ENCODE measurements at places on chromosomes 12 and 14.

DNA sequence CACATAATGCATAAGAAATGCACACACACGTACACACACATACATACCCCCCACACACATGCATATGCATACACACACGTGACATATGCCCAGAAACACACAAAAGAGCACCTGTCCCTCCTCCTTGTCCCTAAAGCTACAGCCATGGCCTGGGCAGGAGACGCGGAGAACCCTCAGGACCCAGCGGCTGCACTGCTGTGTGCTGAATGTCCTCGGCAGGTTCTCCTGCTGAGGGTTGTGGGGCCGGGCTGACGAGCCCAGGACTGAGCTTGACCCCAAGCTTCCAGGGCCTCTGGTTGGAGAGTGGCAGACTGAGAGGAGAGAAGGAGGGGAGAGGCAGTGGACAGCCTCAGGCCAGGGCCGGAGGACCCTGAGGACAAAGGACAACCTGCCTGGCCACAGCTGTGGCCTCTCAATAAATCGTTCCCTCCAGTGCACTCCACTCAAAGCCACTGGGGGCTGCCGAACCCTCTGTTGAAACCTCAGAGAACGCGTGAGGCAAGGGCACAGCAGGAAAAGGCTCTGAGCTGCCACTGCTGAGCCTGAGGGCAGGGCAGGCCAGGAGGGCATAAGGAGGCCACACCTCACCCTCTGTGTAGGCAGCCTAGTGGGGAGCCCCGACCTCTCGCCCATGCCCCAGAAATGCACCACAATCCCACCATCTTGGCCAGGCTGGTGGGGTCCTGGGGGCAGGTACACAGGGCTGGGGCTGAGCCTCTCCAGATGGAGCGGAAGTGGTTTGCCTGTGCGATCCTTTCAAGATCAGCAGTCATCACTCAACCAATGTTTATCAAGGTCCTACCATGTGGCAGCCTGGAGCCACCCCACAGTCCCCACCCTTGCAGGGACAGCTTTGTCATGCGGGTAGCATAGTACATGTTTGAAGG, 3.1 kb downstream of the CACNA2D4 start:
- no peak for DNase-seq

DNA sequence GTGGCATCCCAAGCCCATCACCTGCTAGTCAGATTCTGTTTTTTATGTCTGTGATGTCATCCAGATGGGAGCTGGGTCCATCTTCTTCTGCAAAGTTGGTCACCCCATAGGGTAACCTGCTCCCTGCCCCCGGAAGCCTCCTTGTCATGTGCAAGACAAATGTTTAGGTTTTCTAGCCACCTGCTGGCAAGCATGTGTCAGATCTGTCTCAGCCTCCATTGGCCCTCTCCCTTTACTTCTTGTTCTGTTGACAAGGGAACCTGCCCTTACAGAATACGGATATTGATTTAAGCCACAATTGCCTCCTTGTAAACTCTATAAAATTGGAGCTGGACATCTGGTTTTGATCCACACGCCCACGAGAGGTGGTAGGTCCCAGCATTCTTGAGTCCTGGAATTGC, 7.5 kb downstream of the NTF3 start:
- DNase-seq = no peak

GRCh38 chr12:64025174-64025958, 180.9 kb downstream of the SRGAP1 start:
- no peak for DNase-seq

- no peak for DNase-seq
These were observed 3.7 kb downstream of the PRICKLE1 start for GRCh38 chr12:42585841-42586216.

- no peak for DNase-seq
These were observed 1.3 kb downstream of the ESYT1 start for GRCh38 chr12:56129206-56129941.

GRCh38 chr14:55065411-55065810, 14.0 kb downstream of the MAPK1IP1L start:
- no peak for DNase-seq

- no peak for DNase-seq
These were observed 33.9 kb downstream of the STON2 start for GRCh38 chr14:81366214-81366613.

GRCh38 chr14:29930283-29930682, 2.6 kb upstream of the PRKD1 start:
- no peak for DNase-seq

- DNase-seq = no peak
These were observed 440.1 kb upstream of the FAR2 start for GRCh38 chr12:28708918-28709371.

- no peak for DNase-seq
These were observed 57.1 kb downstream of the CCDC60 start for GRCh38 chr12:119391673-119392072.

- no peak for DNase-seq
These were observed 991.4 kb downstream of the NRXN3 start for GRCh38 chr14:79161571-79161970.

DNA sequence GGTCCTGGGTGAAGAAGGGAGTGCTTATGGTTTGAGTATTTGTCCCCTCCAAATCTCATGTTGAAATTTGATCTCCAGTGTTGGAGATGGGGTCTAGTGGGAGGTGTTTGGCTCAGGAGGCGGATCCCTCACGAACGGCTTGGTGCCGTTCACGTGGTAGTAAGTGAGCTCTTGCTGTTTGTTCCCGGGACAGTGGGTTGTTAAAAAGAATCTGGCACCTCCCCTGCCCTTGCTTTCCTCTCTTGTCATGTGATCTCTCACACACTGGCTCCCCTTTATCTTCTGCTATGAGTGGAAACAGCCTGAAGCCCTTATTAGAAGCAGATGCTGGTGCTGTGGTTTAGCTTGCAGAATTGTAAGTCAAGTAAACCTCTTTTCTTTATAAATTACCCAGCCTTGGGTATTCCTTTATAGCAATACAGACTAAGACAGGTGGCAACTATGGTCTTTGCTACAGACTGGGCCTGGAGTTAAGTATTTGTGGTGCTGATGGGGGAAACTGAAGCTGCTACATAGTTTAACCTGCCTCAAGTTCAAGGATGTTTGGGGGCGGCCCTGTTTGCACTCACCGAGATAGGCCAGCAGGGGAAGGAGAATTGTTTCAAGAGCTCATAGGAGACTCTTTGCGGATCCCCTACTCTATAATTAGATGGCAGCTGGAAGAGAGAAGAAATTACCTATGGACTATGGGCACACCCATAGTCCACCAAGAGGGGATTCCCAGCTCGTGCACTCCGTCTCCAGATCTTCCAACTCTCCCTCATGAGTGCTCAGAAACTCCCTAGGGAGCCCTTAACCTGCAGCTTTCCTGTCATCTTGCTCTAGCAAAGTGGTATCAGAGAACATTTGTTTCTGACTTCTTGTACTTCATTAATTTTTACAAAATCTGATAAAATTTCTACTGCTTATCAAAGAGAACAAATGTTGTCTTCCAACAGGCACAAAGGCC, 164.6 kb downstream of the SLC15A5 start:
- DNase-seq = no peak

GRCh38 chr12:54606556-54606955, 18.1 kb upstream of the PPP1R1A start:
- no peak for DNase-seq

- no peak for DNase-seq
These were observed 111.5 kb downstream of the SRGAP1 start for GRCh38 chr12:63955831-63956666.

DNA sequence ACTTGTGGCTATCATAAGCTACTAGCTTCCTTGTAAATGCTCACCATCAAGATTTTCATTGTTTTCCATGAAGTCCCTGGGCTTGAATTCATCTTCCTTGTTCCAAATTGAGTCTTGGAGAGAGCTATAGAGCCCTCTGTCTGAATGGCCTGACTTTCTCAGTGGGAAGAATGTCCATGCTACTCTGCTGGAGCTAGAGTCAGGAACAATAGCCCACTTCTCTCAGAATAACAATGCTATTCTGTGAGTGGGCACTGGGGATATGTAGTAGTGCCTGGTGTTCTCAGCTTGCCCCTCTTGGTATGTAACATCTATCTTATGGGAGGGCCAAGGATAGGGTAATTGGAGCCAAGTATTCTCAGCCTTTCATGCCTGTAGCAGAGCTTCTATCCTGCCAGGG, 127.6 kb upstream of the TRHDE start:
- DNase-seq = no peak

GRCh38 chr12:1307796-1308195, 286.6 kb downstream of the FBXL14 start:
- DNase-seq = no peak

GRCh38 chr14:22314183-22314820, 274.7 kb downstream of the DAD1 start:
- DNase-seq = no peak

- DNase-seq = no peak
These were observed 960 bp upstream of the LRFN5 start for GRCh38 chr14:41605550-41606281.

- no peak for DNase-seq
These were observed at the start of gene SCN8A for GRCh38 chr12:51591016-51591901. TSS of gene SCN8A (plus strand) at chr12:51591233. CDS start at chr12:51662818, 71,585 bp downstream.

GRCh38 chr12:615620-616019, 47.6 kb downstream of the NINJ2 start:
- no peak for DNase-seq

- DNase-seq = no peak
These were observed 1.1 kb downstream of the INHBE start for GRCh38 chr12:57456145-57456700.

GRCh38 chr12:129966146-129966995, 62.5 kb upstream of the TMEM132D start:
- DNase-seq = no peak

DNA sequence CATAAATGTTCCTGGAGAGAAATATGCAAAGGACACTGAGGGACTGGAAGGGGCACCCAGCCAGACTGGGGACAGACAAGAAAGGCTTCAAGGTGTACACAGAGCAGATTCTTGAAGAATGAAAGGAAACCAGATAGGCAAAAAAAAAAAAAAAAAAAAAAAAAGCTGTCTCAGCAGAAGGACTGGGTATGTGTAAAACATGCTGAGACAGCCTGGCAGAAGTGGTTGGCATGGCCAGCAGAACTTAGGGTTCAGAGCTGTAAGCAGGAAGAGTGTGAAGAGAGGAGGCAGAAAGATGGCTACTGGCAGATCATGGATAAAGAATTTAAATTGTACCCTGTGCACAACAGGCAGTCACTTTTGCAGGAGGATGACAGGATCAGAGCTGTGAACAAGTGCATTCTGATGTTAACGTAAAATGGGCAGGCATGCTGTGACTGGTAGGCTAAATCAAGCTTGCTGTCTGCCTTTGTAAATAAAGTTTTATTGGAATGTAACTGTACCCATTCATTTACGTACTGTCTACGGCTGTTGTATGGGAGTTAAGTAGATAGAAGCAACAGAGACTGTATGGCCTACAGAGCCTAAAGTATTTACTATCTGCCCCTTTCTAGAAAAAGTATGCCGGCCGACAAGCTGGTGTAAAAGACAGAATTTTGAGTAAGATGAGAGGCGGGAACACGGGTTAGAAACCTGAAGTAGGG, 42.2 kb downstream of the UBR7 start:
- DNase-seq = no peak

DNA sequence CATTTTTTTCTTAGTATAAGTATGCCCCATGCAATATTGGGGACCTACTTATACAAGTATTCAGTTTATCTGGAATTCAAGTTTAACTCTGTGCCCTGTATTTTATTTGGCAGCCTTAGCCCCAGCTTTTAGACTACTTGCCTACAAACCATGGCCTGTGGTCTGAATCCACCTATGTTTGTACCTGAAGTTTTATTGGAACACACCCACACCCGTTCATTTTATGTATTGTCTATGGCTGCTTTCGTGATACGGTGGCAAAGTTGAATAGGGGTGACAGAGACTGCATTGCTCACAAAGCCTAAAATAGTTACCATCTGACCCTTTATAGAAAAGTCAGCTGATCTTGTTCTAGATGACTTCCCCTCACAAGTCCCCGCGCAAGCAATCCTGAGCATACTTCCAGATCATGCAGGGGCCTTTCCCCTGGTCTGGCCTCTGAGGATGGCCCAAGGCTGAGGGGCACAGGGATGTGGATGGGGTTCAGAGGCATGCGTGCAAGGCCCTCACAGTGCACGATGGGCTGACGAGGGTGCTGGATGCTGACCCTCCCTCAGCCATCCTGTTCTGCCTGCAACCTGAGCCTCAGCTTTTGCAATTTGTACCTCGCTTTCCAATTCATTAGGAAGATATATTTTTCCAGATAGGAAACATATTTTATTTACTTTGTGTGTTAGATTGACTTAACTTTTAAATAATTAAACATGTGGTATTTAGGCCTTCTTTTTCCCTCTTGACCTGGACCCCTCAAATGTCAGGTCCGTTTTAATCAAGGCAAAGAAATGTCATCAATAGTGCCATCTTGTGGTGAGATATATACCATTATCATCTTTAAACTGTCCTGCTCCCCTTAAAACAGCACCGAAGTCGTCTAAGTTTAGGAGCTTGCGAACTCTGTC, 527.3 kb upstream of the CCDC196 start:
- DNase-seq = no peak

DNA sequence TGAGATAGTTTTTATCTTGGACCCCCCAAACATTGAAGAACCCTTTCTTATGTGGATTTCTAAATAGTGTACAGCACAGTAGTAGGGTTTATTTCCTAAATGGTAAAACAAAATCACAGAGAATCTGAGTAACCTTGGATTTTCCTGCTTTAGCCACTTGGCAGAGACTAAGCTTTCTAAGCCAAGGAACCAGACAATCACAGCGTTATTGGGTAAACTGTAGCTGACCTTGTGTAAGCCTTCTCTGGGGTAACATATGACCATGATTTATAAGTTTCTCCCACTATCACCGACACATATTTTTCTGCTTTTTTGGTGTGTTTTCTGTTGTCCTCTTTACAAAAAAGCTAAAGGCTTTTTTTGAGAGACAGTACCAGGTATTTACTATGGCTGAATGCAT, 136.3 kb upstream of the PZP start:
- no peak for DNase-seq

DNA sequence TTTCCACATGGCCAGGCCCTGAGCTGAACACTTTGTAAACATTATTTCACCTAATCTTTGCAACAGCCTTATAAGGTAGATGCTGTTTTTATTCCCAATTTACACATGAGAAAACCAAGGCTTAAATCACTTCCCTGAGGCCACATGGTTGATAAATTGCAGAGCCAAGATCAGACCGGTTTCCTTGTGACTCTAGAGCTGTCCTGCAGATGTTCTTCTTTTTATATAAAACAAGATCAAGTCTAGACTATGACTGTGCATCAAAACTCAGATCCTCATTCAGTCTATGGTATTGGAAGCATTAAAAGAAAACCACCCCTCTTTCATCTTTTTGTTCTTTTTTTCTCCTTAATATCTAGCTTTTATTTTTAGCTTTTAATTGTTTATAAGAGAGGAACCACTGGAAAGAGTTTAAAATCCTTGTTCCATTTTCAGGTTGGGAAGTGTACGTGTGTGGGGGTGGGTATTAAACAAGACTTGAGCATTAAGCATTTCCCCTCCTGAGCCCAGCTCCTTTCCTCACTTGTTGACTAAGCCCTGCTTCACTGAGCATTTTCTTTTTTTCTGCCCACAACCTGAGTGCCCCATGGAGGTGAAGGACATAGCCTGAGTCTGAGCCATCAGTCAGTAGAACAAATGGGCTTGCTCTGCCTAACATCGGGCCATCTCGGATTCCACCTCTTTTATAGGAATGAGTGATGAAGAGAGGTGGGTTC, 45.4 kb downstream of the GPATCH2L start:
- no peak for DNase-seq
